ENCODE measurements at places on chromosomes 16 and 17.

- no peak for DNase-seq
These were observed 146.1 kb downstream of the IRF8 start for GRCh38 chr16:86044881-86045590.

- no peak for DNase-seq
These were observed 29.3 kb upstream of the GSG1L start for GRCh38 chr16:28092721-28093384.

DNA sequence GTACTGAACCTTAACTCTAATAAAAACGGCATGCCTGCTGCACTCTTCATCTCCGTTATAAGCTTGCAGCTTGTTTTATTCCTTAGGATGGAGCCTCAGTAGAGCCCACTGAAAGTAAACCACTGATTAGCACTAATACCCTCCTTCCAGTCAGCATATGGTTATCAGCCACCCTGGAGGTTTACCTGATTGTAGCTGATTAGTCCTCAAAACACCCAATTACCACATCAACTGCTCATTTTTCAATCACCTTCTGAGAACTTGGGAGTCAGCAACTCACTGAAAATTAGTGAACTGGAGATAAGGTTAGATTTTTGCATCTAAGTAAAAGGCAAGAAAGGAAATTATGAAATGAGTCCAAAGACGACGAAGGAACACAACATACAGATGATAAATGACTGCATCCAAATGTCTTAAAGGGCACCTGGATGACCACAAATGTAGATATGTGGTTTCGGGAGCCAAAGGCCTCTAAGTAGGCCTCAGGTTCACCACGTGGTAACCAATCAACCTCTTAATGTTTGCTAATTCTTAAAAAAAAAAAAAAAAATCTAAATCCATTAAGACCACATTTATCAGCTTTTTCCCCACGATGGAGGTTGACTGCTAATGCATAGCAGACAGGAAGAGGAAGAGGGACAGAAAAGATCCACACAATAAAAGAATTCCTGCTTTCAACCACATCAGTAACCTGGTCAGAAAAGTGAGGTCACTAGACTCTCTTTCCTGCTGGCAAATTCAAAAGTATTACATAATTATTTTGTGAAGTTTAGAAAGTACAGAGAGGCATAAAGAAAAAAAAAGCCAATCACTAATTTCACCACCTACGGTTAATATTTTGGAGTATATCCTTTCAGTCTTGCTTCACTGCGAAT lies 28.0 kb downstream of the DCUN1D3 start:
- no peak for DNase-seq

DNA sequence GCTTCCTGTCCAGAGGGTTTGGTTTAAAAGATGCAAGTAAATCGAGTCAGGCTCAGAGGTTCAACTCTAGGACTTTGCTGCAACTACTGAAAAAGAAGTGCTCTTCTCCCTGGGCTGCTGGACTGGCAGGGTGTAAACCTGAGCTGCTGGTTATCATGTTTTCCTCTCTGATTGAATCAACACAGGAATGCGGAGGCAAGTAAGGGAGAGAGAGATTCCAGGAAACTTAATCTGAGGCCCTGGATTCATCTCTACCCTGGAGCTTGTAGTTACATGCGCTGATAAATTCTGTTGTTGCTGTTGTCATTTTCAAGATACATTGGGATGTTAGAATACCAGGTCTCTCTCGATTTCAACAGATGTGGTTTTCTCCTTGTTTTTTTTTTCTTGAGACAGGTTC lies 8.2 kb upstream of the HS3ST3A1 start:
- no peak for DNase-seq

- DNase-seq = no peak
These were observed 530 bp upstream of the CCL22 start for GRCh38 chr16:57358086-57358420.

- no peak for DNase-seq
These were observed 1.4 kb upstream of the TENT4B start for GRCh38 chr16:50151756-50152155.

DNA sequence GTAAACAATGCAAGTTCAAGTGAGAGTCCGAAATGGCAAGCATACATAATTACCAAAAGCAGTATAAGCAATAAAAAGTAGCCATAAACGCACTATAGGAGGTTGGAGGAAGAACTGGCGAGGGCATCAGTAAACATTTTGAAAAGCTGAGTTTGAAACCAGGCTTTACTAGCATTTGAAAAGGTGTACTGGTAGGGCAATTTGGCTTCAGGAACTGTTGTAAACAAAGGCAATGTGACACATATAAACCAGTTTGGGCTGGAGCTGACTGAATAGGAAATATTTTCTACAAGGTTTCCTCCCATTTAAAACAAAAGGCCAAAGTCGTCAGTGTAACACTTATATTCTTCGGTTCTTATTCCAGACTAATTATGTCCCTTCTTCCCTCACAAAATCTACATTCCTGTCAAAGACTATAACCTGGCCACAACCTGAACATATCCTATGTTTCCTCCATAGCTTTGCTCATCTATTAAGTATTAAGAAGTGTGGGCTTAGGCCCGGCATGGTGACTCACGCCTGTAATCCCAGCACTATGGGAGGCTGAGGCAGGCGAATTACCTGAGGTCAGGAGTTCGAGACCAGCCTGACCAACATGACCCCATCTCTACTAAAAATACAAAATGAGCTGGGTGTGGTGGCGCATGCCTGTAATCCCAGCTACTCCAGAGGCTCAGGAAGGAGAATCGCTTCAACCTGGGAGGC lies 7.8 kb downstream of the CBX1 start:
- no peak for DNase-seq

DNA sequence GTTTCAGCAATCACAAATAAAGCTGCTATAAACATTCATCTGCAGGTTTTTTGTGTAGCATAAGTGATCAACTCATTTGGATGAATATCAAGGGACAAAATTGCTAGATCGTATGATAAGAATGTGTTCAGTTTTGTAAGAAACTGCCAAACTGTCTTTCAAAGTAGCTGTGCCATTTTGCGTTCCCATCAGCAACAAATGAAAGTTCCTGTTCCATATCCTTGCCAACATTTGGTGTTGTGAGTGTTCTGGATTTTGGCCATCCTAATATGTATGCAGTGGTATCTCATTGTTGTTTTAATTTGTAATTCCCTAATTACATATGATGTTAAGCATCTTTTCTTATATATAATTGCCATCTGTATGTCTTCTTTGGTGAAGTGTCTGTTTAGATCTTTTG lies 36.4 kb upstream of the TMEM92 start:
- no peak for DNase-seq

DNA sequence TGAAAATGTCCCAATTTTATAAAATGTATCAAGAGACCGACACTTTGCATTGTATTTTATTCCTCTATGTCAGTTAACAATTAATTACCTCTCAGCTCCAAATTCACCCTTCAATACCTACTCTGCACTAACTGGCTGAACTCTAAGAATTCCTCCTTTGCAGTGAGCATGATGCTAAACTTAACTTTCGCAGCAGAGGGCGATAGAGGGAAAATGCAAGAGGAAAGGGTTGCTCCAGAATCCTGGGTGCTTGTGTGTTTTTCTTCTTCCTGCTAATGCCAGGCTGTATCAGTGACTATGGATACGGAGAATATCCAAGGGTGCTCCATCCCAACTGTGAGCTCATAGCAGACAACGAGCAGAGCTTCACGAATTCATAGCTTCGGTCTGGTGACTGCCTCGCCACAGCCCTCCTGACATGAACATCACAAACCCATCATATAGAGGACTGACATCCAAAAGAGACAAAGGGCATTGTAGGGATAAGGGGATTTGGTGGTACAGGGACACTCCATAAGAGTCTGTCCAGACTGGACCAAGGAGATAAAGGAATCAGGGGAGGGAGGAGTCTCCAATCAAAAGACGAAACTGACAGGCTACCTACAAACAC lies 172.9 kb downstream of the STX8 start:
- no peak for DNase-seq

- no peak for DNase-seq
These were observed 166.2 kb upstream of the RPL38 start for GRCh38 chr17:74037320-74037719.

All from activated CD4-positive, CD25-positive, alpha-beta regulatory T cell (primary cell).